ENCODE measurements at places on chromosomes 1 and 21. TPM values are rescaled to one million over a fixed set of nuclear protein-coding genes. Genes with fewer than 3 reads are reported as not detected.
A peak's percentile ranks its signal among the peaks of the same experiment; 100 is the strongest.

- DNase-seq, result no peak
Observed at GRCh38 chr1:22452481-22452957, 868 bp downstream of the ZBTB40 start.

GRCh38 chr21:15406791-15407190, 323.0 kb upstream of the USP25 start:
- no peak for DNase-seq

DNA sequence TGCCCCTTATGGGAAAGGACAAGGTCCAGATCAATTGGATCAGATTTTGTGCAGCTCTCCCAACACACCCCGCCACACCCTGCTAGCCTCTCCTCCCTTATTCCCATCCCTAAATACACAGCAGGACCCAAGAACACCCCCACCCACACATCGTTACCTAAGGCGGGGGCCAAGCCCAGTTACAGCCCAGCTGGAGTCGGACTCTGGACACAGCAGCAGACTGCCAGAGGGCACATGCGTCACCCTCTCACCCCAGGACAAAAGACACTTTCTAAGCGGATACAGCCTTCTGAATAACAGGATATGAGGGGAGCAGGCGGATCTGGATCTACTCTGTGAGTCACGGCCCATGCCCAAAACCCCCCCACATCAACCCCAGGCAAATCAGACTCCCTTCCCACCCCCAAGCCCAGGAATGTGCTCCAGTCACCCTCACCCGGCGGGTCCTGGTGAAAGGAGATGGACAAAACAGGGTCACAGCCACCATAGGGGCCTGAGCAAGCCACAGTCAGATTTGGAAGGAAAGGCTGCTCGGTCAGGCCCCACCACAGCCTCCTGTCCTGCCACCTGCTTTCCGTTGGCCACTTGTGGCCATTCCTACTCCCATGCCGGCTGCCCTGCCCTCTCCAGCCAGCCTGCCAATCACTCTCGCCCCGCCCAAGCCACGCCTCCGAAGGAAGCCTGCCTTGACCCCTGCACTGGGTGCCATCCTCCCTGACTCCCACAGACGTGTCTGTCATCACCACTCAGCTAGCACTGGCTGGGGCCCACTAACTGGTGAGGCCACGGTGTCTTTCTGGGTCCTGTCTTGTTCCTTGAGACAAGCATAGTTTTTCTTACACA, 4.0 kb downstream of the S100A16 start:
- DNase-seq, result peak; percentile 89

GRCh38 chr1:113353580-113353979, 36.7 kb upstream of the MAGI3 start:
- DNase-seq, result no peak

- no peak for DNase-seq
Observed at GRCh38 chr21:16476056-16476825, 746.5 kb downstream of the USP25 start.

DNA sequence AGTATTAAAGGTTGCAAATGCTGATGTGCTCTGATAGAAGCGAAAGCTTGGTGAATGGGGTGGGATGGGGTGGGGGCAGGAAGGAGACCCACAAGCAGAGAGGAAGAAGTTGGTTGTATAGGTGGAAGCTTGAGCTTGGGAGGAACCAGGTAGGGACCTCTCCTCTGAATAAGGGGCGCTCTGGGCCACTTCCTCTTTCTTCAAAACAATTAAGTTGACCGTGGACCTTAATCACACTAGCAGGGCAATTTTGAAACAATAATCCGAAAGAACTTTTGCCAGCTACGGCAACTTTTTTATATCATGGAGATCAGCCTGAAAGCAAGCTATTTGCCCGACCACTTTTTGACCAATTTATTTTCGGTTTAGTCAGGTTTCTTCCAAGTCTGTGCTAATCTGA, 1.9 kb upstream of the DYRK1A start:
- DNase-seq, result no peak

DNA sequence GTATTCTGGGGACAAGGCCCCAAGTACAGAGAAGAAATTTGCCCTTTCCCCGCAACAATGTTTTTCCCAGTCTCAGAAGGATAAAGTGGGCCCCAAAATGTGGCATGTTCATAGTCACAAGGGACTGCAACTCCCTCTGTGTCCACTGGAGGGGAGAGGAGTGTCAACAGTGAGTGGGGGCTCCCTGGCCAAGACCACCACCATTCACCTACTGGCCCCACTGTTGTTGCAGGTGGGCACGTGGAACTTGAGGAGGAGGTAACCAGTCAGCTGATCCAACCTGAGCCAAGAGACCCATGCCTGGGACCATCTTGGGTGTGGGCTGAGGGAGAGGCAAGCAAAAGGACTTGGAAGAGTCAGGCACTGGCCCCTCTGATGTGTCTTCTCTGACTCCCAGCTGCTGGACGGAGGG, 777 bp downstream of the NUDT17 start:
- DNase-seq, result peak; percentile 35

DNA sequence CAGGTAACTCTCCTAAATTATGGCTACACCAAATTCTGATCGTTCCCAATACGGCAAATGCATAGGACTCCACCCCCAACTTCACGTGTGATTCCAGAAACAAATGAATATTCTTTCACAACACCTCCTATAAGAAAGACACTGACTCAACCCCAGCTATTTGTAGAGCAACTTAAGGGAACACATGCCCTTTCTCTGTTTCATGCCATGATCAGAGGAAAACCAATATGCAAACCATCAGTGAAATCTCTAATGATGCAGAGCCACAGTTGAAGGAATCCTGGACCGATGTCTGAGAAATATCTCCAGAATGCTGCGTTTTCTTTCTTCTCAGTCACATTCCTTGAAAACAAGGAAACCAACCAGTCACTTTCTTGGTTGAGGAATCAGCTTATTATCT, 164.2 kb upstream of the PTBP2 start:
- DNase-seq, result no peak

The BACE2 gene
- 65.1 TPM for total RNA-seq

The CHD5 gene
- total RNA-seq, result 0.18 TPM

The MFSD2A gene
- total RNA-seq, result 35.7 TPM

Data from left colon (tissue), 2 donors.